ENCODE measurements at places on chromosomes 2 and 18.

- DNase-seq, result no peak
These were observed 177.4 kb downstream of the PARD3B start for GRCh38 chr2:204722691-204723090.

- no peak for DNase-seq
These were observed 101.1 kb upstream of the NCK2 start for GRCh38 chr2:105643405-105644173.

GRCh38 chr2:106296182-106296815 lies 102.2 kb upstream of the UXS1 start:
- DNase-seq, result no peak

GRCh38 chr2:179677077-179677688 lies 184.2 kb downstream of the ZNF385B start:
- DNase-seq, result no peak

DNA sequence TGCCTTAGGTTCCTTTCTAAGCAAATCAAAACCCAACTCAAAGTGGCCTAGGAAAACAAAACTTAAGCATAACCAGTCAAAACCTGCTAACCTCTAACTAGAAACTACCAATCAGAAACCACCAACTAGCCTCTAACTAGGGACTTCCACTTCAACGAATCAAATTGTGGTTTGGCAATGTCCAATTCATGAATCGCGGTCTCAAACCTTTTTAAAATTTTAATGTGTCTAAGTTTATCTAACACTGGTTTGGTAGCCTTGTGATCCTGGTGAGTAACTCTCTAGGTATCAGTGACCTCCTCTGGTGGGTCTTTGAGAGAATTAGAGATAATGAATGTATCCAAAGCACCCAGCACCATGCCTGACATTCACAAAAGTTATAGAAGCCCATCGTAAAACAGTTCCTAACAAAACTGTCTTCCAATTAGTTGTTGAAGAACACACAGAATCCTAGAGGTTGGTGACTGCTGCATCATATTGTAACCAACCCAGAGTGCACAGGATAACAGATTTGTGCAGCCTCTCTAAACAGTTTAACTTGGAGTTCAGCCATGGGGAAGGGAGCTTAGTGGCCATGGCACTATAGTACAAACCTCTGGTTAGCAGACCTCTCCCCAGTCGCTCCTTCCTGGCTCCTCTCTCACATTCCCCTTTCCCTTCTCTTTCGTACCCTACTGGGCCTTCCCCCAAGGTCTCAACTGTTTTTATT lies 45.2 kb upstream of the B3GNT2 start:
- no peak for DNase-seq

DNA sequence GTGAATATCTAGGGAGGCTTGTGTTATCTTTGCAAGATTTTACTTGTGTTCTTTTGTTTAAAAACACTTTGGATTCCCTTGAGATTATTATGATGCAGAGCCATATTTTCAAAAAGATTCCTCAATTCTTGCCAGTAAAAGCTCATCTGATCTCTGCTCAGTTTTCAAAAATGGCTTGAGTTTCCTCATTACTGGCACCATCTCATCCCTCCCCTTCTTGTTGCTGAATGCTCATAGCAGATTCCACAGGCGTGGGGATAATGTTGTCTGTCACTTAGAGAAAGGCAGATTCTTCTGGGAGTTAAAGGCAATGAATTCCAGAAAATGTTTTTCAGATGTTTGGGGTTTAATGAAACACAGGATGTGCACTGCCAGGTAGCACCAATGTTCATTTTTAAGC lies 170.4 kb upstream of the TANK start:
- no peak for DNase-seq

GRCh38 chr2:113755835-113756354 lies 547 bp downstream of the SLC35F5 start:
- peak; percentile 40 for DNase-seq

DNA sequence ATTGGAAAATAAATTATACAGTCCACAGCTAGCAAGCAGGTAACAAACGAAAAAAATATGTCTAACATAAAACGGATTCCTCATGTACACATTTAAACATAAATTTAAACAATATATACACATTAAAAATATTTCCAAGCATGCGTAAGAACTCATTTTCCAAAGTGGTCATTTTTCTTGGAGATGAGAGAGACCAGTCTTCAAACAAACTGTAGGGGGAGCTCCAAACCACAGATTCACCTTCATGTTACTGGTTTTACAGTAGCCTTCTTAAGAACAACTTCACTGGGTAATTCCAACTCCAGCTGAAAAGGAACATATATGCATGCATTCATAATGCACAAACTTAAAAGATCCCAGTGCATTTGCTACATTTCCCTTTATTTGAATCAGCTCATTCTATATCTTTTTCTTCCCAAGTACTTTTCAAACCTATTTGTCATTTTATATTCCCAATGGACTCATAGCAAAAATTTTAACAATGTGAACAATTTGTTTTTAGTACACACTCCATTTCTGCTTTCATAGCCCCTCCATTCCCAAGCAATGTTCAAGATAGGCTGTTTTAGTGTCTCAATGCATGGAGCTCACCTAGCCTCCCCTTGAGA lies 4.7 kb upstream of the STAMBP start:
- peak; percentile 81 for DNase-seq

GRCh38 chr18:11163665-11164064 lies 14.3 kb upstream of the PIEZO2 start:
- DNase-seq, result no peak

DNA sequence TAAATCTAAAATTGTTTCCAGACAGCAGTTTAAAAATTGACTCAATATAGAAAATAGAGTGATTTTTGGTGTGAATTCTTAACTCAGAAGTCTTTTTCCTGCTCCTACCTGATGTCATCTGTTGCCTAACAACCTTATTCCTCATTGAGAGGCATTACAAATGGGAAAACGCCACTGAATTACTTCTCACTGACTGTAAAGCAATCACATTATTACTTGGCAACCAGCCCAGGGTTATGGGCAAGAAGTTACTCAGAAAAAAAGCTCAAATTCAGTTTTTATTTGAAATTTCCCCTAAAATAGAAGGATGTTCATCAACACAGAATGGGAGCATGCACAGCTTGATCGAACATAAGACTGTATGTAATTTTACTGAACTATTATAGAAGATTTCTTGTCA lies 201.8 kb upstream of the GULP1 start:
- peak; percentile 29 for DNase-seq

GRCh38 chr2:5172923-5173322 lies 519.3 kb upstream of the SOX11 start:
- no peak for DNase-seq

- DNase-seq, result peak; percentile 22
These were observed 30.7 kb downstream of the DOCK10 start for GRCh38 chr2:225011585-225011984.

DNA sequence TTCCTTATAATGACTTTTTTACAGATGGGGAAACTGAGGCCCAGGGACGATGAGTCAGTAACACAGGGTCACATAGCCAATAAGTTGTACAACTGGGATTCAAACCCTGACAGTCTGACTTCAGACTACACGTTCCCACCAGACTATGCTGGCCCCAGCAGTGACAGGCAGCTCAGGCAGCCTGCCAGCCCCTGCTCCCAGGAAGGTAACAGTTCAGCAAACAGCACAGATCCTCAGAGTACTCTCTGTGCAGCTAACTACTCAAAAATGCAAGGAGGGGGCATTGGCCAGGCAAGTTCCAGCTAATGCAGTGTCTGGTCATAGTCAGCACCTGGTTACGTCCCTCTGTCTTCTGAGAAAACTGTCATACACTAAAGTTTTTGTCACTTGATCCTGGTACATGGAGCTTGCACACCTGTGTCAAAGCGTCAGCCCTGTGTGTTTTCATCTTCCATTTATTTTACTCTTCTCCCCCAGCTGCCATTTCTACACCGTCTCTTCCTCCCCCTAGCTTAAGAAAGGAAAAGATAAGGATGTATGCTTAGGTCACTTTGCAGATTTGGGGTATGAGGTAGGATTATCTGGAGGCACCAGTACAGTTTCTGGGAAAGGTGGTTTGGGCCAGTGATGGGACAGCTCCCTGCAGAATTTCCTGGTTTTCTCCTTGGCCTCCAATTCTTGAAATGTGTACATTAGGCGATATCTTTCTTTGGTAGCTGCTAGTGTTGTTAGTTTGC lies 4.5 kb downstream of the SMARCAL1 start:
- no peak for DNase-seq
